SK-N-SH treated with all-trans-retinoic acid at 6 μM for 48 hours (cell line): ENCODE measurements at places on chromosomes 4 and X.

DNA sequence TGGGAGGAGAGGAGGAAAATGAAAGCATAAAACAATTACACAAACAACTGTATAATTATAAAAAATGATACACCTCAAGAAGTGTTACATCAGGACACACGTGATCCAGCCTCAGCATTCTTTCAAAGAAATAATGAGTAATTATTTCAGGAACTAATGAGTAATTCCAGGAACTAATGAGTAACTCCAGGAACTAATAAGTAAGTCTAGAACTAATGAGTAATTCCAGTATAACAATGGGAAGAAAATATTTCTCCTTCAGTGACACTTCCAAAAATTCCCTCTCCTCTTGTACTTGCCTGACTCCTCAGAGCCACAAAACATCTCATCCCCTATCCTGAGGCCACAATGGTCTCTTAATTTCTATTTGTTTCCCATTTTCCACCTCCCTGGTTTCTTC is 63.5 kb upstream of the COL25A1 start:
- ATAC-seq = no peak

DNA sequence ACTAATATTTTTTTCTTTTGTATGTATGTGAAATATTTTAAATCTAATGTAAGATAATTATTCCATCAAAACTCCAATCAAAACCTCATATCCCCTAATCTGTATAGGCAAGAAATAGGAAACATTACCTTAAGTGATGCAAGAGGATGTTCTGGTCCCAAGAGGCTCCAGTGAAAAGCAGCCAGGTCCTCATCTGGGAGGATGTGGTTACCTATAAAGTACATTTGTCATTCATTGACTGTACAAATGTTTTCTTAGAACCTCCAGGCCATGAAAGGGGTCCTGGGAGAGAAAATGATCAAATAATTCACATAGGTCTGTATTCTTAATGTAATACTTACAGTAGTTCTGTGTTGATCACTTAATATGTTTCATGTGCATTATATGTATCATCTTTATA is 25.5 kb downstream of the FAM120C start:
- ATAC-seq = no peak

- ATAC-seq = peak; percentile 97
Measured at GRCh38 chr4:48462363-48462762, 20.8 kb upstream of the SLC10A4 start.

DNA sequence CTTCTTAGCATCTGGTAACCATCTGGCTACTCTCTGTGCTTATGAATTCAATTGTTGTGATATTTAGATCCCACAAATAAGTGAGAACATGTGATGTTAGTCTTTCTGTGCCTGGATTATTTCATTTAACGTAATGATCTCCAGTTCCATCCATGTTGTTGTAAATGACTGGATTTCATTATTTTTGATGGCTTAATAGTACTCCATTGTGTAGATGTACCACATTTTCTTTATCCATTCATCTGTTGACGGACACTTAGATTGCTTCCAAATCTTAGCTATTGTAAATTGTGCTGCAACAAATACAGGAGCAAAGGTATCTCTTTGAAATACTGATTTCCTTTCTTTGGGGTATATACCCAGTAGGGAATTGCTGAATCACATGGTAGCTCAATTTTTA is 30.0 kb upstream of the TMEM47 start:
- ATAC-seq = no peak

GRCh38 chrX:19682712-19683331 is 167.5 kb upstream of the MAP3K15 start:
- peak; percentile 98 for ATAC-seq

GRCh38 chr4:7103607-7104365 is 35.9 kb upstream of the GRPEL1 start:
- no peak for ATAC-seq

DNA sequence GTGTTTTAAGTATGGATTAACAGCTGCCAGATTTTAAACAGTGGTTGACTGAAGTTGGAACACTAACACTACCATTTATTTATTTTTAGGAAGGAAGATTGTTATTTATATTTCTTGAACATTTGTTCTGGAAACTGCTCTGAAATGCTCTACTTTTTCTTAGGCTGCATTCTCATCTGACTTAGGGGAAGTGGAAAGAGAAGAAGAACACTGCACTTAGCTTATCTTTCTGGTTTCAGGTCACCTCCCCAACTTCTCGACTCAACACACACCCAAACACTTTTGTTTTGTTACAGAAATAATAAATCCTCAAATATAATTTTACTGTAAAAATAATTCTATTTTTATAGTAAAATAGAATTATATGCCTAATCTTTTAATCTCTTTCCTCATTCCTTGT is 18.6 kb downstream of the BLTP1 start:
- ATAC-seq = no peak

GRCh38 chr4:97577004-97577403 is 566.3 kb downstream of the STPG2 start:
- no peak for ATAC-seq

GRCh38 chrX:48989483-48989882 is 12.6 kb downstream of the GRIPAP1 start:
- ATAC-seq = no peak

- ATAC-seq = no peak
Measured at GRCh38 chr4:168740691-168741090, 243.8 kb downstream of the PALLD start.

DNA sequence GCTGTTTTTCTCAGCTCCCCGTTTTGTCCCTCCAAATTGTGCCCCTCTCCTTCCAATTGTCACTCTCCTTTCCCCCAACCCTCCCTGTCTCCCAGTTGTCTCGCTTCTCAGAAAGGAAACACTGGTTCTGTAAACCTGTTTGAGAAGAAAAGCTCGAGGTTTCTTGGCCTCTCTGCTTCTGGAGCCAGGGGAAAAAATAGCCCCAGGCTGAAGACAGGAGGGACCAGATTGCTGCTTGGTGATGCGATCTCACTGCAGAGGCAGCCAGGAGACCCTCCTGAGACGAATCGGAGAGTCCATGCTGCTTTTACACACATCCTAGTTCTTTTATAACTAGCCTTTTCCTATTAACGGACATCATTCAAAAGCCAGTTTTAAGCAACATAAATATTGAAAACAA is 21.2 kb downstream of the TRIML1 start:
- no peak for ATAC-seq

- peak; percentile 92 for ATAC-seq
Measured at GRCh38 chr4:169115897-169116254, 105.8 kb upstream of the CBR4 start.

- ATAC-seq = no peak
Measured at GRCh38 chr4:7382634-7383014, 52.1 kb downstream of the PSAPL1 start.

- no peak for ATAC-seq
Measured at GRCh38 chrX:37883196-37883595, 35.8 kb upstream of the DYNLT3 start.

- ATAC-seq = no peak
Measured at GRCh38 chr4:57488366-57489162, 378.4 kb upstream of the IGFBP7 start.

DNA sequence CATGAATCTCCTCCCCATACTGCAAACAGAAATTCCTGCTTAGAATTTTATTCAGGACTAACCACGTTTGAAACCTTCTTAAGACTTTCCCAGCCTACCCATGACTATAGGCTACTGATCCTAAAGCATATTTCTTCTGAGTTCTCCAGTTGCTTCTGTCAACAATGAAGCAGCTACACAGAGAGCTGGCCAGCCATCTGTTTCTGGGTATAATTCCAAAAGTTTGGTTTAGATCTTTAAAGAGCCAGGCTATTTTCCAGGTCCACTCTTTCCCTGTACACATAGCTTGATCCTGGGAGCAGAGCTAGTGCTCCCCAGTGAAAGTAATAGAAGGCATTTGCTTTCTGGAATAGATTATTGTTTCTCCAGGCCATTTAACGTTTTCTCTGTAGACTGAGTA is 4.0 kb upstream of the ITM2A start:
- no peak for ATAC-seq

DNA sequence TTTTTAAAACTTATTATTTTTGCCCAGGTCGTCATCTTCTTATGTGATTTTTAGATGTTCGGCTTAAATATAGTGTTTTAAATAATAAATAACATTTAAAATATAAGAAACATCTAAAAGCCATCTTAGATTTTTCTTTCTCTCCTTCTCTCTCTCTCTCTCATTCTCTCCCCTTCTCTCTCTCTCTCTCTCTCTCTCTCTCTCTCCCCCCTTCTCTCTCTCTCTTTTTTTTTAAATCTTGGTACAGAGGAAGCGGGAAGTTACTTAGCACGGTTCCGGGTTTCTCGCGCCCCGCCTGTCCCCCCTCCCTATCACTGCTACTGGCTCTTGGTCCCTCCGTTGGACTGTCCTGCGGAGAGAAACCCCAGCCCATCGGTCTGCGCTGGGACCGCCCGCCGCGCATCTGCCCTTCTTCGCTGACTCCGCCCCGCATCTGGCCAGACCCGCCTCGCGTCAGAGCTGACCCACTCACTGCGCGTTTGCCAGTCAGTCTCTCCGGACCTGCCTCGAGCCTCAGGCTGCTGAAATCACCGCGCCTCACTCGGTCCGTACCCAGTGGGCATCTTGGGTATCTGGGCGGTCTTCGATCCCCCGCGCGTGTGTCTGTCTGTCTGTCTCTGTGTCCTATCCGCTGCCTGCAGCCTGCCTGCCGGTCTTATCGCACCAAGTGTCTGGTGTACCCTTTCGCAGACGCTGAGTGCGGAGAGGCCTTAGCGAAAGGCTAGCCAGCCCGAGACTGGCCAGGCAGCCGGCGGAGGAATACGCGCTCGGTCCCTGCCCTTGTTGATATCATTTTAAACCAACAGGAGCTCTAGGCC is at the start of gene PABPC5:
TSS of gene PABPC5 (plus strand) at position 489 of the 818 bp plus-strand sequence. CDS start 739 bp downstream, outside the sequence.
- peak; percentile 98 for ATAC-seq

DNA sequence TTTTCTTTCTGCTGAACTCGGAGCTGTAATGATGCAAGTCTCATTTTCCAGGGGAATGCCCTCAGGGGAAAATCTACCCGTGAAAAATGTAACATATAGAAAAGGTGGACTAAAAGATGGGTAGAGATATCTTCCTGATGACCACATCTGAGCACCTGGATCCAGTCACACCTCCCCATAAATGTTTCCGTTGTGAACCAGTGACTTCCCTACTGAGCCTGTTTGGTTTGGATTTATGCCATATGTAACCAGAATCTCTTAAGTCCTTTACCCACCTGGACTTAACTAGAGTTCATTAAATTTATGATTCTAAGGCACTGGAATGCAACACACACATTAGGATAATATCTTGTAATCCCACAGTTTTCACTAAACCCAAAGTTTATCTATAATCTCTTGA is 171.1 kb downstream of the ZNF330 start:
- no peak for ATAC-seq

DNA sequence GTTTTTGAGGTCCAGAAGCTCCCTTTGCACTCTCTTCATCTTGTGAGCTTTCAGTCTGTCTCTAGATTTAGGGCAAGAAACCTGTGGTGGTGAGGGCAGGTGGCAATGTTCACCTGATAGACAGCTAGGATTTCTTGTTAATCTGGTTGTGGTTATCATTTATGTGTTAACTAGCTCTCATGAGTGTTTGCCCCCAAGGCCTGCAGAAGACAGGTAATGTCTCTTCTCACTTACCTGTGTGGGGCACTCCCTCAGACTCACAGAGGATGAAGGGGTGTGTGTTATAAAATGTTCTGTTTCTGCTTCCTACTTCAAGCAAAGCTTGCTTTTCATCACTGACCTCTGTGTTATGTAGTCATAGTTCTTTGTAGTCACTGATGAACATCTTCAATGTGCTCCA is 17.8 kb downstream of the EGF start:
- ATAC-seq = no peak

- no peak for ATAC-seq
Measured at GRCh38 chr4:131304686-131305085, 1844.4 kb upstream of the PCDH10 start.

DNA sequence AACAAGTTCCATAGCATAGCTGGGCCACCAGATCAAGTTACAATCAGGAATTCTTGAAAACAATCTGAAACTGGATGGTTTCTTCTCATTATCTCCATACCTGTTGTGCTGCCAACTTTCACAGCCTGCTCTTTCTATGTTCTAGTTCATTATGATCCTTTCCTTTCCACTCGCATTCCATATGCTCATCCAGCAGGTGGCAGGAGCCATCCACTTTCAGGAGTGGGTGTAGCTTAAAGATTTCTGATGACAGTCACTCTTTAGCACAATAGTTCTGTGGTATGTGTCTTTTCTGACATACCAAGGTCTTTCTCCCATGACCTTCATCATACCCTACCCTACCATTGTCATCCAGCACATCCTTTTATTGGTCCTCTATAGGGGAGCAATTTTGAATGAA is 46.4 kb downstream of the PAGE2 start:
- peak; percentile 85 for ATAC-seq

- ATAC-seq = no peak
Measured at GRCh38 chr4:100605144-100605543, 87.3 kb upstream of the EMCN start.

GRCh38 chr4:23163647-23164436 is 471.1 kb downstream of the GBA3 start:
- no peak for ATAC-seq

GRCh38 chr4:30642567-30642966 is 77.6 kb upstream of the PCDH7 start:
- no peak for ATAC-seq

GRCh38 chr4:76953956-76954355 is 4.4 kb downstream of the SEPTIN11 start:
- ATAC-seq = no peak

- no peak for ATAC-seq
Measured at GRCh38 chr4:128560754-128561495, 248.6 kb upstream of the JADE1 start.
